ENCODE measurements at places on chromosomes 12 and 14. TPM values are rescaled to one million over a fixed set of nuclear protein-coding genes. Genes with fewer than 3 reads are reported as not detected.

The TMPRSS12 gene
- not detected for polyA plus RNA-seq

GRCh38 chr14:82710267-82710841, 1176.7 kb upstream of the SEL1L start:
- peak; percentile 81 for DNase-seq

The PTPRB gene
- polyA plus RNA-seq = 0.41 TPM

DNA sequence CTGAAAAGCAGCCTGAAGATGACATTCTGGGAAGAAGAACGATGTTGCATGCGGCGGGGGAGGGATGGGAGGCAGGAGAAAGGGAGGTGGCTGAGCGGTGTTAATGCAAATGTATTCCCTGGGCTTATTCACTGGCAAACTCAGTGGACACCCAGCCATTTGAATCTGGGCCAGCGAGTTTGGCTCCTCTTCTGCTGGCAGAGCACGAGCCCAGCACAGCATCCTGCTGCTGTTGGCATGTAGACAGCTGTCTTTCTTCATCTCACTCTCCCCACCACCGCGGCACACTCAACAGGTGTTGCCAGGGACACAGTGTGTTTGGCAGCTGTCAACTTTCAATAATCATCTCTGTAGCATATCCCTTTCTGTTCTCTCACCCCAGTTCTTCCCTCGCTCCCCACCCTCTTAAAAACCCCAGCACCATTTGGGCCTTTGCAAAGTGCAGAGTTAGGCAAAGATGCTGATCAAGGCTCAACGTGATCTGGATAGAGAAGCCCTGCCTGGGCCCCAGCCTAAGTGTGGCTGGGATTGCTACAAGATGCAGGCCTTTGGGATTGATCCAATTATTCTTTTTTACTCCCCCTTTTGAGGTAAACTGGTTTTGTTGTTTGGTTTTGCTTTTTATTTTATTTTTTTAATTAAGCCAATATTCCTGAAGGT, 131.9 kb downstream of the EXOC5 start:
- DNase-seq = no peak

The OR10G2 gene
- not detected for polyA plus RNA-seq

GRCh38 chr12:55716582-55716957, 724 bp downstream of the BLOC1S1 start:
- no peak for DNase-seq

DNA sequence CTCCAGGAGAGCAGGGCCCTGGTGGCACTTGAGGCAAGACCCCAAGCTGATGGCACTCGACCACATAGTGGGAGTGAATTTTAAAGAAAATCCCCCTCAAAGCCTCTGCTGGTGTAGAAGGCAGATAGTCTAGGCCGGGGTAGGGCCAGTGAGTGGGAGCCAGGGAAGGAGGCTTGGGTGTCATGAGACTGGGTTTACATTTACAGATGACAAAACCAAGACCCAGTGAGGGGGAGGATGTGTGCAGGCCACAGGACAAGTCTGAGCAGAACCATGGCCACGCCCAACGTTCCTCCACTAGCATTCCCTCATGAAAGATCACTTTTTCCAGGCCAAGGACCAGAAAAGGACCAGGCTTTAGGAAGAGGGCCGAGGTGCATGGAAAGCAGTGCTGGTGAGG, 42.0 kb downstream of the EVL start:
- DNase-seq = no peak

DNA sequence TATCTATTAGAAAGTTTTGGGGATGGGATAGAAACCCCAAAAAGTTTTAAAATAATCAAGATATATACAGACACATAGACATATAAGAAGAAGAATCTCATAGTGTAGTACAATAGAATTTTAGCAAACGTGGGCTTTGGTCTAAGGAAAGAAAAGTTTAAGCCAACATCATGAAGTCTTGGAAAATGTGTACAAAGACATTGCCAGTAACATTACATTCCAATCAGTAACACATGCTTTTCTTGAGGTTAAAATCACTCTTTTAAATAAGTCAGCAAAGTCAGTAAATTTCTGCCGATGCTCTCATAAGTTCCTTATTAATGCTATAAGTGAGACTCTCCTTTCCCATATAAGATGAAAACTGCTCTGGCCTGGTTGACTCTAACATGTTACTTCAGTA, 201.1 kb upstream of the LRIG3 start:
- no peak for DNase-seq

DNA sequence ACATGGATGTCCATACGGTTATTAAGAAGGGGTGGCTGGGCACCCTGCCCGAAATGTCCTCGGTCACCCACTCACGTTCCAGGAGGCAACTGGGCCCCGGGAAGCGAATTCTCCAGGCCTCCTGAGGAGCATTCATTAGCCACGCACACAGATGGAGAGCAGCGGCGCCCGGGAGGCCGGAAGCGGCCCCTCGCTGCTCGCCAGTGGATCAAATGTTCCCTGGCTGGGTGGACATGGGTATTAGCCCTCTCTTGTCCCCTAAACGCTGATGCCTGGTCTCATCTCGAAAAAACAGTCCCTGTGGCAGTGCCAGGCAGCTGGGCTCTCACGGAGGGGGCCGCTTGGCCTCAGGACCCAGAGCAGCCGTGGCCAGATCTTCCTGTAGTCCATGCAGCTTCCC, 59.0 kb upstream of the DLK1 start:
- DNase-seq = no peak

- DNase-seq = no peak
These were observed 124.3 kb upstream of the LMNTD1 start for GRCh38 chr12:25677232-25677937.

The OVCH1 gene
- not detected for polyA plus RNA-seq

- DNase-seq = no peak
These were observed 175.4 kb downstream of the PHETA1 start for GRCh38 chr12:111193496-111193895.

- DNase-seq = no peak
These were observed 210.4 kb upstream of the C14orf180 start for GRCh38 chr14:104369208-104369607.

The PSME2 gene
- 178 TPM for polyA plus RNA-seq

The OAS2 gene
- polyA plus RNA-seq = not detected

All from hepatocyte (in vitro differentiated cells).